ENCODE measurements at places on chromosomes 1 and 21.

- no peak for DNase-seq
Observed at GRCh38 chr1:22472596-22472995, 20.9 kb downstream of the ZBTB40 start.

DNA sequence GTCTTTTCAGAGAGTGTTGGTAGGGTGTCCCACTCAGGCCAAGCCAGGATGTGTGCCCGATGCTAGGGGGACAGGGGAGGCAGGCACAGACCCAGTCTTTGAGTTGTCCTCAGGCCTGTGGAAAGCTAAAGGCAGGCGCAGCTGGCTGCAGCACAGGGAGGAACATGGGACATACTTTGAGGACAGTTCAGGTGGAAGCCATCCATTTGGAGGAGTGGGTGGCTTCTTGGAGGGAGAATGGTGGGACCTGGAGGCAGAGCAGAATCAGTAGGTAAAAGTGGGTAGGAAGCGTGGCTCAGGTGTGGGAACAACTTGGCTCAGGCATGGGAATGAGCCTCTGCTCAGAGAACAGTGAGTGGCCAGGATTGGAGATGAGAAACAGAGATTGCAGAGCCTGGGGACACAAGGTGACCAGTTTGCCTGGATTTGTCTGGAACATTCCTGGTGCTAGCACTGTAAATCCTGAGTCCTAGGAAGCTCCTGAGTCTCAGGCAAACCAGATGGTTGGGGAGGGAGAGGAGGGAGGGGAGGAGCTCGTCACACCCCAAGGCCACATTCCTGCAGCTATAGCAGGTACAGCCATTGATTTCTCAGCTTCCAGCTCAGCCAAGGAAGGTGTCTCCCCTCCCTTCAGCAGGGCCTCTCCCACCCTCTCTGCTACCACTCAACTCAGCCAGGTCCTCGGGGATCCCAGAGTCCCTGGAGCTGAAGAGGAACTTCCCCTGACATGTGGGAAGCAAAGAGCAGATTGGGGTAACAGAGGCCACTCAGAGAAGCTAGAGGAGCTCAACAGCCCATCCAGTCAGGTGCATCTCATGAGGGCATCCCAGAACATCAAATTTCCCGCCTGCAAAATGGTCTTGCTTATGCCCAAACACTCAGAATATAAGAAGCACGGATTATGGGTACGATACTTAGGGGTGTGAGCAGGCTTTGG is 65.2 kb upstream of the TINAGL1 start:
- DNase-seq = no peak

DNA sequence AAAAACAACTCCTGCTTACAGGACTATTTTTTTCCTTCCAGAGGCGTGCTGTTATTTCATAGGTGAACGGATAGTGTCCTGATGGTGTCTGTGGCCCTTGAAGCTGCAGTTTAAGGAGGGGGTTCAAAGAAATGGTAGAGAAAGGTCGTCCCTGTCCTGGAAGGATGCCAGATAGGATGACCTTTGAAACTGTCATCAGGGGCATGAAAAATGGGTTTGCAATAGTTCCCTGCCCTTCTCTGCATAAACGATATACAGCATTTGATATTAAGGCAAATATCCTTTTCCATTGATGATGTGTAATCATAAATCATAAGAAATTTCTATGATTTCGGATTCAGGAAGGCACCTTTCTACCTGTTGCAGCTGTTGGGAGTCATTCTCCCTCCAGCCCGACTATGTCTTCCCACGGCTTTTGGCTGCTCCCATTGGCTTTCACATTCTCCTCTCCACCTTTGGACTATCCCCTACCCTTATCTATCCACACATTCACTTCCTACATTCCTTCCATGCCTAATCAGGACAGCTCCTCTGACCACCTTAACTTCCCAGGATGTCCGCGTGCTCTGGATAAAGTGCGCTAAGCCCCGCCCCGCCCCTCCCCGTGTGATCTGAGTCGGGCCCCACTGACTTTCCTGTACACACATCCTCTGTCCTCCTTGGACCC is 209.8 kb downstream of the DISC1 start:
- no peak for DNase-seq

DNA sequence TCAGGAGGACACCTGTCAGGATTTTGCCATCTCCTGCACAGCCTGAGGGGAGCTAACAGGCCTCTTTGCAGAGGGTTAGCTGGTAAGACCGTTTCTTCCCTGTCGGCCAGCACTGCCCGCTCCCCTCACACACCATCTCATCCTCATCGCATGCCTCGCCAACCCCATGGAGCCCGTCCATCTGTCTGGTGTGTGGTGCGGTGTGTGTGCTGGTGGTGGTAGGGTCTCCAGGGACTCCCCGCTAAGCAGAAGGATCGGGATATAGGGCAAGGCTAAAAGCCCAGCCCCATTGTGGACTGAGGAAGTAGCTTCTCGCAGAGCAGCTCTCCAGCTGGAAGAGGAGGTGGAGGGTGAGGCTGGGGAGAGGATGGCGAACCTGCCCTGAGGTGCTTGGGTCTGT is 6.8 kb upstream of the SFN start:
- no peak for DNase-seq

Data from activated naive CD8-positive, alpha-beta T cell treated with anti-CD3 and anti-CD28 coated beads for 36 hours (primary cell).